Heart right ventricle (tissue), 16 donors: ENCODE measurements at places on chromosomes 6 and 20.

DNA sequence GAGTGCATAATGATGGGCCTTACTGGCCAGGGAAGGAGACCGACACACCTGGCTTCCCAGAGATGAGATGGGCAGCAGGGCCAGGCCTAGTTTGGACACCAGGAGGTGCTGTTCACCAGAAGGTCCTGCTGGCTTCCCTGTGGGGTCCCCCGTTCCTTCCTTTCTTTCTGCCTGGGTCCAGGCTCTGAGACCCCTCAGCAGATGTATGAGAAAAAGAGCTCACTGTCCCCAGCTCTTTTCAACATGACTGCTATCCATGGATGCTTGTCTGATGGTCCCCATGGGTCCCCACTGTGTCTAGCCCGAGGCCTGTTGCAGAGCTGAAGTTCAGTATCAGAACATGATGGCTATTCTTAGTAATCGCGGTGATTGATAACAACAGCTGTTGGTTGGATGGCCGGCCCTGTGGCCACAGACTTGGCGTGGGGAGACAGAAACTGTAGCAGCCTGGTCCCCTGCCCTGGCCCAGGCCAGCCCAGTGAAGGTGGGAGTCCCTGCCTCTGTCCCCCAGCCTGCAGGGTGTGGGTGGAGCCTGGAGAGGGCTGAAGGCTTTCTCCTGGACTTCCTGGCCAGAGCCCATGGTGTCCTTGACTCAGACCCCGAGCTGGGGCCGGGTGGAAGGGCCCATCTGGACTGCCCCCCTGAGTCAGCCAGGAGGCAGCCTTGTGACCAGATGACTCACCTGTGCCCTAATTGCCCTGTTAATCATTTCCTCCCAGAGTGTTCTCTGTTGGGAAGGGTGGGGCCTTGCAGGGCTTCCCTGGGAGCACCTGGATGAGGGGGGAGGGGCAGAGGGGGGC, 9.9 kb upstream of the BAK1 start:
- peak; percentile 53 for DNase-seq

DNA sequence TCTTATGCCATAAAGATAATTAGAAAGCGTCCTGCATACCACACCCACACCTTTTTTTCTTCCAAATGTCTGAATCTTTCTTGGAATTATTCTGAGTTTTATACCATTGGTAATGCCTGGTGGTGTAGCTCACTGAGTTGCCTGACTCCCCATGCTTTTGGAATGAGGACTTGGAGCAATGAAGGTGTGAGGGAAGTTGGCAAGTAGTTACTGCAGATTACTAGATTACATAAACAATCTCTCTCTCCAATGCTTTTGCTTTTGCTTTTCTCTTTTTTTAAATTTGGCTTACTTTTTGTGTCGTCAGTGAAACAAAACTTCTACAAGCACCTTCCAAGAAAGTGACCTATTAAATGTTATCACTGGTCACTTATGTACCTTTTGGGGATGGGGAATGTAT, 406.1 kb upstream of the SOX4 start:
- DNase-seq, result no peak

DNA sequence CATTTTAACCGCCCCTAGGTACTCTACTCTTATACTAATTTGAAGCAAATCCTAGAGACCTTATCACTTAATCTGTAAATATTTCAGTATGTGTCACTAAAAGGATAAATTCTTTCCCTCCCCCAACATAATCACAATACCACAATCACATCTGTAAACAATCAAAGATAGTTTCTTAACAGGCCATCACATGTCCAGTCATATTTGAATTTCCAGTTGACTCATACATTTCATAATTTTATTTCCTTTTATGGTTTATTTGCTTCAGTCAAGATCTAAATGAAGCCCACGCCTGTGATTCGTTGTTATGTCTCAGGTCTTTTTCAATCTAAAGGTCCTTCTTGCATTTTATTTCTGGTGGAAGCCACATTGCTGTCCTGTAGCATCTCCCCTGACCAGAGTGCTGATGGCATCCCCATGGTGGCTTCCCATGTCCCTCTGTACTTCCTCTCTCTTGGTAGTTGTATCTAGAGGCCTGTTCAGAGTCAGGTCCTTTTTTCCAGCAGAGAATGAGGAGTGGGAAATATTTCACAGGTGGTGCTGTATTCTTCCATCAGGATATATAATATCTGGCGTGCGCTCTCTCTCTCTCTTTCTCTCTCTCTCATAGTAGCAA, 128.6 kb upstream of the SLC22A23 start:
- DNase-seq, result no peak

DNA sequence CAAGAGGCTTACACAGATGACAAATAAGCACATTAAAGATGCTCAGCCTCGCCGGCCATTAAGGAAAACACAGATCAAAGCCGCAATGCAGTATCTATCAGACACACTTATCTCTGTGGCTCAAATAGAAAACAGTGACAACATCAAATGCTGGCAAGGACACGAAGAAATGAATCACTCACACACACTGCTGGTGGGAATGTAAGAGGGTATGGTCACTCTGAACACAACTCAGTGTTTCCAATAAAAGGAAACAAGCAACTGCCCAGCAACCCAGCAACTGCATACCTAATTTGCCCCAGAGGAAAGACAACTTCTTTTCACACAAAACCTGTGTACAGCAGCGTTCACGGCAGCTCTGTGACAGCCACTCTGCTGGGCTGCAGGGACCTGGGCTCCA, 155.8 kb downstream of the WDR27 start:
- no peak for DNase-seq

DNA sequence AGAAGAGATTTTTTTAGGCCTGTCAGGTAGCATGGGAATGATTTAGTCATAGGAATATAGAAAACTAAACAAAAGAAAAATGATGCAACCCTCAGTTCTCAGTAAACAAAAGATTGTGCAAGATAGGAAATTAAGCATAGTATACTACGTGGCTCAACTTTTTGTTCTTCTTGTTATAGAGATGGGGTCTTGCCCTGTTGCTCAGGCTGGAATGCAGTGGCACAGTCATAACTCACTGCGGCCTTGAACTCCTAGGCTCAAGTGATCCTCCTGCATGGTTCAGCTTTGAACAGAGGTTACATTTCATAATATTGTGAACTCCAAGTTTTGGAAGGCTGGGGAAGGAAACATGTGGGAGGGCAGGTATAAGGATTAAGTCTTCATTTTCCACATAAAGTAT, 28.5 kb downstream of the SLX4IP start:
- no peak for DNase-seq

- peak; percentile 34 for DNase-seq
Measured at GRCh38 chr20:51631011-51631950, 88.8 kb upstream of the NFATC2 start.

- no peak for DNase-seq
Measured at GRCh38 chr6:43687079-43687436, 533 bp downstream of the MRPS18A start.

GRCh38 chr6:149777624-149778023, 28.1 kb downstream of the PCMT1 start:
- DNase-seq, result no peak

DNA sequence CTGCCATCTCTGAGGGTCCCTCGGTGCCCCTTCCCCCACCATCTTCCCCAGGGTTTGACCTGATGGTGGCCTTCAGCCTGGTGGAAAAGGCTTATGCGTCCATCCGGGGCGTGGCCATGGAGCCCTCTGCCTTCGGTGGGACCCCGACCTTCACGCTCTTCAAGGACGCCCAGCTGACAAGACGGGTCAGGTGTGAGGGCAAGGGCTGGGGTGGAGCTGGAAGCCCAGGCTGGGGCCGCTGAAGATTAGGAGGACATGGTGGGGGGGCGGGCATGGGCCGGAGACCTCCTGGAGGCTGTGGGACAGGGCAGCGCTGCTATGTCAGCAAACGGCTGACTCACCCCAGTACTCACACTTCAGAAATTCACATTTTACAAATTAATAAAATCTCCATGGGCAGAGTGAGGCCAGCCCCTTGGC, 23.5 kb downstream of the COL20A1 start:
- DNase-seq, result no peak

GRCh38 chr6:105587349-105588122, 184.7 kb upstream of the PREP start:
- no peak for DNase-seq

DNA sequence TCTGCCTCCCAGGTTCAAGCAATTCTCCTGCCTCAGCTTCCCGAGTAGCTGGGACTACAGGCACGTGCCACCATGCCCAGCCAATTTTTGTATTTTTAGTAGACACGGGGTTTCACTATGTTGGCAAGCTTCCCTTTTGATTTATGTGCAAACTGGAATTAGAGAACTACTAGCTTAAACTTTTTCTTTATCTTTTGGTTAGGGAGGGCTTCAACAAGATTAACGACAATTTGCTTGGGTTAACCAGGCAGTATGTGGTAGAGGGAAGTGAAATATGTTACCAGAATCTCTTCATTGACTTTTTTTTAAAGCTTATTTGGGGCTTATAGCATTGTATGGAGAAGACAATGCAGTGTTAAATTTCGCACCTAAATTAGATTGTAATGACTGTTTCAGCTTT, 9.0 kb downstream of the MYO6 start:
- DNase-seq, result no peak

DNA sequence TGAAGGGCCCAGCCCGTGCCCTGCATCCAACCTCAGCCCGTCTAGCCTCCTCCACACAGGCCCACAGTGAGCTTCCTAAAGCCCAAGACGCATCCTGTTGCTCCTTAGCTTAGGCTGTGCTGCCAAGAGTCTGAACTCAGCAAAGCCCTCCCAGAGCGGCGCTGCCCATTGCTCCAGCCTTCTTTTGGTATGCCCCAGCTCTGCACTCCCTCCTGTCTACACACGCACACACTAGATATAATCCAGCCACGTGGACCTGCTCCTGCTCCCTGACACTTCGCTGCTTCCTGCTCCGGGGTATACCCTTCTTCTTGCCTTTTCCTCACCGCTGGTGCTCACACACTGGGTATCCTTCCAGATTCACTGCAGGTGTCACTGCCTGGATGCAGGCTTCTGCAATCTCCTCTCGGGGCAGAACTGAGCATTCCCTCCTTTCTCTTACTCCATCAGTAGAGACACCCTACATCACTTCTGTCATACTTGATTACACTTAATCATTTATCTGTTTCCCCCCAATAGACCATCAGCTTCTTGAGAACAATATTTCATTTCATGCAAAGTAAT, 23.8 kb downstream of the GABRR2 start:
- DNase-seq, result no peak

GRCh38 chr20:53556267-53556897, 37.3 kb downstream of the ZNF217 start:
- no peak for DNase-seq

GRCh38 chr20:53296025-53296424, 297.6 kb downstream of the ZNF217 start:
- no peak for DNase-seq
